ENCODE measurements at places on chromosomes 16 and 17.

DNA sequence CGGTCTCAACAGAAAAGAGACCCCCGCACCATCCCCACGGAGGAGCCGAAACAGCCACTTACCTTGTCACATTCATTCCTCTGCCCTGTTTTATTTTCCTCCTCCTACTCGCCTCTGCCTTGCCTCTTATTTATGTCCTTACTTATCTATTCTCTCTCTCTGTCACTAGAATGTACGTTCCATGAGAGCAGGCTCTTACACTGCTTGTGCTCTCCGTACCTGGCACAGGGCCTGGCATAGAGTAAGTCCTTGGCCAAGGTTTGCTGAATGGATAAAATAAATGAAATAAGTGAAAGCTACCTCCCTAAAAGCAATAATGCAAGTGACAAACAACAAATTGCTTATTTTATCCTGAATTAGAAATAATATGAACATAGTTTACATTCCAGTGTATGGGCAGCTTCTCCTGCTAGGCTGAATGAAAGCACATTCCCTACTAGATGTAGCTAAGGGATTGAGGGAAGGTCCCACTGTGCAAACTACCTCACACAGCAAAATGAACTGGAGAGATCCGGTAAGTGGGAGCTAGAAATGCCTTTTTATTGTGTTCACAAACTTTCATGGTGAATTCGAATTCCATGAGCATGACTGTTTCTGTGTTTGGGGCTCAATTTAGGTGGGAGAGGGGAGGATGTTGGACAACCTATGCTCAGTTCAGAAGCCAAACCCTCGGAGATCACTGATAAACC lies 173.1 kb downstream of the PARN start:
- DNase-seq = no peak

GRCh38 chr17:54860617-54861470 lies 39.8 kb upstream of the TOM1L1 start:
- no peak for DNase-seq

DNA sequence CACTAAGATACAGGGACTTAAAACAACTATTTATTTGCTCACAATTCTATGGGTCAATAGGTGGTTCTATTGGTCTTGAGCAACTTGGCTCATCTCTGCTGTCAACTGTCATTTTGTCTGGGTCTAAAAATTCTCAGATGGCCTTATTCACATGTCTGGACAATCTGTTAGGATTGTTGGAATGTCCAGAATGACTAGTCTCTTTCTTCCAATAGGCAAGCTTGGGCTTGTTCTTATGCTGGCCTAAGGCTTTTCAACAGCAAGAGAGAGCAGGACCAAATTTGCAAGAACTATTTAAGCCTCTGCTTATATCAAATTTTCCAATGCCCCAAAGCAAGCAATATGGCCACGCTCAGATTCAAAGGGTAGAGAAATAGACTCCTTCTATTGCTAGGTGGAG lies 240.9 kb downstream of the KIF2B start:
- DNase-seq = no peak

GRCh38 chr17:6435968-6436367 lies 1.0 kb upstream of the AIPL1 start:
- DNase-seq = peak; percentile 68

DNA sequence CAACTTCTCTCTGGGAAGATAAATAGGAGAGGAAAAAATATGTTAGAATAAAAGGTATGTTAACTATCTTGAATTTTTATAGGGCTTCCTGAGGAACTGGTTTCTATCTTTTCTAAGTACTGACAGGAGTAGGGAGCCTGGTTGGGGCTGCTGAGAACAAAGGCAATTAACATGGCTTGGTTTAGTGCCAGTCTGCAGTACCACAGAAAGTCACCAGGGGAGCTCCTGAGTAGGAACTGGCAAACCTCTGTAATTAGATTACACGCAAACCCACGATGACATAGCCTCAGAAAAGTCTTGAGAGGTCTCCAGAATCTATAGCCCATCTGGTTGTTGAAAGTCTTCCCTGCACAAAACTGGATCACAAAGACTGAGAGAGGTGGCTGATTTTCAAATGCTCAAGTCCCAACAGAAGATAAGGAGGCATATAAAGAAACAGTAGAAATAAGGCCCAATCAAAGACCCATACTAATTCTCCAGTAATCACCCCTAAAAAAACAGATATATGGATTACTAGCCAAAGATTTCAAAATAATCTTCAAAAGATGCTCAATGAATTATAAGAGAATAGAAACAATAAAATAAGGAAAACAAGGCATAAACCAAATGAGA lies 11.7 kb upstream of the CNTNAP4 start:
- no peak for DNase-seq

DNA sequence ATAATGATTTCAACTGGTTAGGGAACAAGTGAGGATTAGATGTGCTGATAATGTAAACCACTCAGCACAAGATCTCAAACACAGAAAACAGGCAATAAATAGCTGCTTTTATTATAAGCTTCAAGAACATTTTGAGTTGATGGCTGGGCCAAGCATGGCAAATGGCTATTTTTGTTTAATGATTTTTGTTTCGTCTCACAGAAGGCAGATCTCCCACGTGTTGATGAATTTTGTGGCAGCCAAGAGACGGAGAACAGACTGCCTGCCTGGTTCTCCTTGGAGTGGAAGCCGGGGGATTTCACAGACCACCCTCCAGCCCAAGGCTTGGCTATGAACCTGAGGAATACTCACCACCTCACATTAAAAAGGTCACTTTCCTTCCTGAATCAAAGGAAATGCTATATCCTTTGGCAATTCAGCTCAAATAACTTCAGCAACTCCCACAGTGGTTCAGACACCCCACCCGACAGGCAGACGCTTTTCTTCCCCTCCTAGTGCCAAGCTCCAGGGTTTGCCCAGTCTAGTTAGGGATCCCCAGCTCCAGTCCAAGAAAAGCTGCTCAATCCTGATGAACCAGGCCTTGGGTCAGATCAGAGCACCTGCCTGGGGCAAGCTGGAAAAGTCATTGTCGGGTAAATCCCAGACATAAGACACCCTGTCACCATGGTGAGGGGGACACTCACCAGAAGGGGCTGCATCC lies 593.5 kb downstream of the TOX3 start:
- no peak for DNase-seq

GRCh38 chr17:68821860-68822696 lies 133.1 kb downstream of the ABCA8 start:
- DNase-seq = no peak

GRCh38 chr17:42317266-42317845 lies 29.1 kb downstream of the STAT5A start:
- no peak for DNase-seq

- no peak for DNase-seq
Measured at GRCh38 chr17:49480836-49481615, 14.1 kb upstream of the NGFR start.

- no peak for DNase-seq
Measured at GRCh38 chr17:40192961-40193360, 15.7 kb downstream of the RAPGEFL1 start.

- no peak for DNase-seq
Measured at GRCh38 chr16:64892835-64893785, 228.8 kb downstream of the CDH11 start.

GRCh38 chr17:48760411-48760810 lies 31.9 kb upstream of the HOXB13 start:
- DNase-seq = no peak

- DNase-seq = no peak
Measured at GRCh38 chr17:35774499-35774898, 13.8 kb downstream of the C17orf50 start.

DNA sequence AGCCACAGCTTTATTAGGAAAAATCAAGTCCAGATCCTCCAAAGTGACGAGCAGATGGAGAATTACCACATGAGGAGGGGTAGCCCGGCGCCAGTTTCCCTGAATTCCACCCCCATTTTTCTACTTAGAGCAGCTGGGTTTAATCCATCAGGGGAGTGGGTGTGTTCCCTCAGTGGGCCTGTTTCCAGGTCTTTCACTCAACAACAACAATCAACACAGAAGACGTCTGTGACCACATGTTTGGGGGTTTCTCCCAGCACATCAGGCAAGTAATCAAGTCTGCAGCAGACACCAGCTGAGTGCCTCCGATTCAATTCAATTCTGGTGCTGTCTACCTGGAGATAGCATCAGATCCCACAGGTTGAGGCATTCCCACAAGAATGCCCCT lies 6.8 kb downstream of the SLC6A2 start:
- no peak for DNase-seq

DNA sequence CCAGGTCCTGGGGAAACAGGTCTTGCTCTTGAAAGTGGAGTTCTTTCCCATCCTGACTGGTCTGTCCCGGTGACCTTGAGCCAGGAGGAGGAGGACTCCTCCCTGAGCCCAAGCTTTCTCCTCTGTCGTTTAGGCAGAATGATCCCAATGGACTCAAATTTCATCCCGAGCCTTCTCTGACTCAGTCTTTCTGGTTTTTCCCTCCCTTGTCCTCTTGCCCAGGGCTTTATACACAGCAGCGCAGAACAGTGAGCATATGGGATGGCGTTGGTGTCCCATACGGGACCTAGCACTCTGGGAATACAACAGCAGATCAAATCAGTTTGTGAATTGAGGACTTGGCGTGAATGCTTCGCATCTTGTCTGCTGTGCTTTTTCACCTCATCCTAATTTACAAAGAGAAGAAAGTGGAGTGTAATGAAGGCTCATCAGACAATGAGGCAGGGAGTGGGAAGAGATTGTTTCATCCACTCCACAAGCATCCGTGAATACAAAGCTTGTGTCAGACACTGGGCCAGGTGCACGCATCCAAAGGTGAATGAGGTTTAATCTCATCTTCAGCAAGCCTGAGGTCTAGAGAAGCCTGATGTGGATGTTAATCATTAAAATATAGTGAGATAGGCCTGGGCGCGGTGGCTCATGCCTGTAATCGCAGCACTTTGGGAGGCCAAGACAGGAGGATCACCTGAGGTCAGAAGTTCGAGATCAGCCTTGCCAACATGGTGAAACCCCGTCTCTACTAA lies 1.1 kb upstream of the XYLT1 start:
- no peak for DNase-seq

DNA sequence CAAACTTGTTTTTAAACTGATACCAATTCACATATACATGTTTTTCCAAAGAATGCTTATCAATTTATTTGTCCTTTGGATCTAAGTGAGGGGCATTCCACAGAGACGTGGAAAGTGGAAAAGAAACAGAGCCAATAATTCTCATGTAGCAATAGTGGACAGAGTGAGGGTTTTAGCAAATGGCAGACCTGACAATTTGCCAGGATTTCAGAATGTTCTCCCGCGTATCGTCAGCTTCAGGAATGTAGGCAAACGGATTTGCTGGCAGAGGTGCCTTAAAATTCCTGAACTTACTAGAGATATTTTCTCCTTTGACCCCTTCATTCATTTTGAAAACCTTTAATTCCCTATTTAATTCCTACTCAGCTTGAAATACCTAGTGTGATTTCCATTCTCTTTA lies 193.4 kb upstream of the CPHXL start:
- no peak for DNase-seq

- DNase-seq = peak; percentile 62
Measured at GRCh38 chr17:39225959-39226683, 376 bp upstream of the STAC2 start.

GRCh38 chr16:85798901-85799496 lies 345 bp downstream of the EMC8 start:
- DNase-seq = peak; percentile 27

GRCh38 chr17:69898601-69899000 lies 176.4 kb upstream of the KCNJ16 start:
- no peak for DNase-seq

- no peak for DNase-seq
Measured at GRCh38 chr16:78259873-78260272, 160.4 kb downstream of the WWOX start.

DNA sequence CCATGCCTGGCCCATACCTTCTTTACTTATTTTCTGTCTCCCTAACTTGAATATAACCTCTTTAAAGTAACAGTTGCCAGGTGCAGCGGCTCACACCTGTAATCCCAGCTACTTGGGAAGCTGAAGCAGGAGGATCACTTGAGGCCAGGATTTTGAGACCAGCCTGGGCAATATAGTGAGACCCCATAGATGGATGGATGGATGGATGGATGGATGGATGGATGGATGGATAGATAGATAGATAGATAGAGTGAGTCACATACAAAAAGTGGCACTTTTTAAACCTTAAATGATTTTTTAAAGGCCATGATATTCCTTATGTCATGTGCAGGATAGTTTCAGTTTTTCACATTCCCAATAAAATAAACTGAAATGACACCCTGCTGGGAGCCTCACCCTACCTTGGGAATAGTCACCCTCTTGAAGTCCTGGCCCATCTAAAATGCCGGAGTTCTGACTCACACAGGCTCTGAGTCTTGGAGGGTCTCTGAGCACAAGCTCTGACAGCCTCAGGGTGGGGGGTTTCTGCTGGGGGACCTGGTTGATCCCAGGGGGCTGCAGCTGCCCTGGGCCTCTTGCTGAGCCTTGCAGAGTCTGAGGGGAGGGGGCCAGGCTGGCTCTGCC lies 26.2 kb downstream of the CPNE2 start:
- no peak for DNase-seq

- DNase-seq = no peak
Measured at GRCh38 chr16:88560714-88561484, 9.3 kb upstream of the ZC3H18 start.

- DNase-seq = no peak
Measured at GRCh38 chr17:15261258-15261801, 3.8 kb downstream of the PMP22 start.

GRCh38 chr17:31490671-31491375 lies 99.3 kb downstream of the RAB11FIP4 start:
- no peak for DNase-seq

GRCh38 chr16:65655802-65656201 lies 533.9 kb upstream of the CDH11 start:
- DNase-seq = no peak

GRCh38 chr16:531494-532125 lies 4.1 kb downstream of the CAPN15 start:
- no peak for DNase-seq

DNA sequence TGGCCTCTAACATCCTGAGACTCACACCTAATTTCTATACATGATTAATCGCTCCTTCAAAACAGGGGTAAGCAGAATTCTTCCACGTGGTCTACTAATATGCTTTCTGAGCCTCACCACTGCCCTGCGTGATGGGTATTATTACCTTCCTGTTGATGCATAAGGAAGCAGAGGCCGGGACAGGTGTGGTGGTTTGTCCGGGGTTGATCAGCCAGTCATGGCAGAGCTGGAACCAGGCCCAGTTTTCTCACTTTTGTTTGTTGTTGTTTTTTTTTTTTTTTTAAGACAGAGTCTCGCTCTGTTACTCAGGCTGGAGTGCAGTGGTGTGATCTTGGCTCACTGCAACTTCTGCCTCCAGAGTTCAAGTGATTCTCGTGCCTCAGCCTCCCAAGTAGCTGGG lies 31.2 kb downstream of the RNF135 start:
- no peak for DNase-seq

Data from CD4-positive, alpha-beta T cell treated with Interleukin-10 for 1 hour (primary cell).